ENCODE measurements at places on chromosomes 11 and 22.

- no peak for DNase-seq
Observed at GRCh38 chr22:17748555-17749353, 25.5 kb downstream of the BID start.

- DNase-seq, result no peak
Observed at GRCh38 chr22:35505399-35506258, 35.0 kb upstream of the RASD2 start.

GRCh38 chr11:127105593-127106541 is 105.3 kb upstream of the KIRREL3 start:
- DNase-seq, result no peak

- no peak for DNase-seq
Observed at GRCh38 chr22:39242595-39243438, 2.0 kb downstream of the PDGFB start.

GRCh38 chr11:15655552-15655951 is 540.8 kb downstream of the INSC start:
- no peak for DNase-seq

Measured in activated CD8-positive, alpha-beta memory T cell treated with anti-CD3 and anti-CD28 coated beads for 1 hour (primary cell).